ENCODE measurements at places on chromosomes 3 and 15.

GRCh38 chr3:196712514-196713413 lies 587 bp downstream of the PIGX start:
- peak; percentile 47 for DNase-seq

DNA sequence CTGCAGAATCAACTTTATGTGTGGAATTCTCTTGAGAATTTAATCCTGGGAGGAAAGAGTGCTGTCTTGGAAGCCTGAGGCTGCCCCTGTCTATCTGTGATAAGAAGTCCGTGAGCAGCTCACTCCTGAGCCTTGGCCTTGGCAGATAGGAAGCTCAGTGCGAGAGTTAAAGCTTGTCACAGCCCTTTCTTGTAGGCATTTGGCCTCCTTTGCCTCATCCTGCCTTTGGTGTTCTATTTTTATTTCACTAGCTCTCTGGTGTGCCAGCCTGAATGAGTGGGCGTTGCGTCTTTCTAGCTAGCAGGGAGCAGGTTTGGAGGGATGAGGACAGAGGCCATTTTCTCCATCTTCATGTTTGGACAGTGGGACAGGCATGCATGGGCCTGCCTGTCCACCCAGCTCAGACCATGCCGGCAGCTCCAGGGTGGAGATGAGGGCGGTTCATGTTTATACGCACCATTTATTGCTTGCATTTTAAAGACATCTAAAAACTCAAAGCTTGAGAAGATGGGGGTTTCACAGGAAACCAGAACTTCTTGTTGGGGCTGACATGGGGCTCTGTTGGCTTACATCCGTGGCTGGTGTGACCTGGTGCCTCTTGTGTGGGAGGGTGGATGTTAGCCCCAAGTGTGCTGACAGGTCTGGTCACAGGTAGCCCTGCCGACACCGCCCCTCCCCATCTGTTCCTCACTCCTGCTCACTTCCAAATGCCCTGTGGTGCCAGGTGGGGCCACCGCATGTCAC lies 29.8 kb downstream of the IRAK2 start:
- no peak for DNase-seq

DNA sequence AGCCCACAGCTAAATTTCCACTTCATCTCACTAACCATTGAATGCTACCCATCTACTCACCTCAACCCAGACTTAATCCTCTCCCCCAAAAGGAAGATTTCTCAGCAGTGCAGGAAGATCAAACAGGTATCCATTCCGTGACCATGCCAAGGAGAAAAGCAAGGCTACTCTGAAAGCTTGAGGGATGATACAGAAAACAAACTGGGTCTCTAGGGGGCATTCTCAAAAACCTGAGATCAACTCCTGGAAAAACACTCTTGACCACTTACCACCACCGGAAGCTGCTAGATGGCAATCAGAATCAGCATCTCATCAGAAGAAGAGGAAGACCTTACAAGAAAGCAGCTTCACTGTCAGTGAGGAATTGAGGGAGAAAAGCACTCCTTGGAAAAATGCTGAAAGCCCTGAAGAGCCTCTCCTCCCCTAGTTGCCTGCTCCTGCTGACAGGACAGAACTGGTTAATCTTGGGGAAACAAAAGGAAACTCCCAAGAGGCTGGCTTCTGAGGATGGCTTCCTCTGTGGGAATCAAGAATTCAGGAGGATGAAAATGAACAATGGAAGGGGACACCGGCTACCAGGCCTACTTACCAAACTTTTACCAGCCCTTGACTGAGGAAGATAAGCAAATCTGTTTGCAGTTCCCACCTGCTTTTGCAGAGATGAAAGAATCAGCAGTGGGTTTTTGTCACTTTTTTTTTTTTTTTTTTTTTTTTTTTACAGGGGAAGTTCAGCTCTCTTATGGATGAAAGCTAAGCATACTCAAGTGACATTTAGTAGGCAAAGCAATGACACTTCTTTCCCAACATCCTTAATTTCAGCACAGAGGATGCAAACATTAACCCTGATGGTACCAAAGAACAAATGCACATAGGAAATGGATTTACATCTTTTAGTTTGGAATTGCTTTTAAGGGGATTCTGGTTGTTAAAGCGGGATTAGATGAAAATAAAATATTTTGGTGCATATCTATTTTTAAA lies at the start of gene ATP8B4:
TSS of gene ATP8B4 (minus strand) at position 171 of the 978 bp plus-strand sequence. CDS start 12,267 bp downstream, outside the sequence.
- no peak for DNase-seq

GRCh38 chr3:169771497-169772304 lies 1.5 kb upstream of the MYNN start:
- DNase-seq, result peak; percentile 76

DNA sequence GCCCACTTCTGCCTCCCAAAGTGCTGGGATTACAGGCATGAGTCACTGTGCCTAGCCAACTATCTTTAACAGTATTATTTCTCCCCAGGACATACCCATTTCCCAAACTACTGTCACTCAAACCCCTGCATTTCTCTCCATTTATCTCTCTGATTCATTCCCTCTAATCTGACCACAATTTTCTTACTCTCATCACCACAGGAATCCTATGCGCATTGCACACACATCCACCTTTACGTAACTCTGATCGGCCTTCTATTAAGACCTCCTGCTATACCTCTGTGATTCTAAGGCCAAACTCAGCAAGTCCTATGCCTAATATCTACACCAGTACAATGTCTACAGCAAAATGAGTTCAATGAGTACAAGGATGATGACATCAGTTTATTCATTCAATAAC lies 235.0 kb downstream of the ULK4 start:
- DNase-seq, result no peak

DNA sequence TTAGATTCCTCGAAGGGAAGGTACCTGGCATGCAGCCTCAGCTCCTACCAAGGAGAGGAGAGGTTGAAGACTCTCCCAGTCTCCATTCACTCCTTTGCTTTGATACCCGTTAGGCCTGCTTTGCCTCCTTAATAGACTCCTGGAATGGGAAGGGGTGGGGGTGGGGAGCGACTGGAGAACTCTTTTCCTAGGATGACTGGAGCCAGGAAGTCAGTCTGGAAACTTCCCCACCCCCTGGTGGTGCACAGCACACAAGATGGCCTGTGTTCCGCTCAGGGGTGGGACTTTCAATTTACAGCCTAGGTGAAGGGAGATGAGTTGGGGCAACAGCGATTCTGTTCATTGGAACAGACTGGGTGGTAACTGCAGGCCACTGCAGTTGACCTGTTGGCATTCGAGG lies 21.4 kb upstream of the CELF6 start:
- DNase-seq, result no peak

- no peak for DNase-seq
Observed at GRCh38 chr3:120047686-120048085, 46.6 kb downstream of the GSK3B start.

DNA sequence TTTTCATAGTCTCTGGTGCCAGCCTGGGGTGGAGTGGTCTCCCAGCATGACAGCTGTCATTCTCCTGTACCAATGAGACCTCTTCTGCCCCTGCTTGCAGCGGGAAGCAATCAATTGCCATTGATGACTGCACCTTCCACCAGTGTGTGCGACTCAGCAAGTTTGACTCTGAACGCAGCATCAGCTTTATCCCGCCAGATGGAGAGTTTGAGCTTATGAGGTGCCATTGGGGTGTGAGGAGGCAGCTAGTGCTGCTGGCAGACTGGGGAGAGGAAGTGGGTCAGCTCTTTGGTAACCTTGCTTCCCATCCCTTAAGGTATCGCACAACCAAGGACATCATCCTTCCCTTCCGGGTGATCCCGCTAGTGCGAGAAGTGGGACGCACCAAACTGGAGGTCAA lies 4.4 kb upstream of the ABCF3 start:
- DNase-seq, result no peak

DNA sequence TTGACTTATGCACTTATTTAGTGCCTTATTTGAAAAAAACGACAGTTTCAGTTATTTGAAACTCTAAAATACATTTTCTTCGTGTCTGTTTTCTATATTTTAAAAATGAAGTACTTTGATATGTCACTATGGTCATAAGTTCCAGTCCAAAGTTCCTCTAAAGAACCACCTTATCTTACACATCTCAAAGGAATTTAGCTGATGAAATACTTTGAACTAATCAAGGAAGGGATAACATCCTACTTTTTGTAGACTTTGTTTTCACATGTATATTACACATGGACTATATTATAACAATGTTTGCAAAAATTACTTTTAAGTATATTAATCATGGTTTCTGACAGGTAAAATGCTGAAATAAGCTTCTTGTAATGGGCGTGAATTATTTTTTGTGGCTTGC lies 265.8 kb upstream of the ZNF717 start:
- no peak for DNase-seq

DNA sequence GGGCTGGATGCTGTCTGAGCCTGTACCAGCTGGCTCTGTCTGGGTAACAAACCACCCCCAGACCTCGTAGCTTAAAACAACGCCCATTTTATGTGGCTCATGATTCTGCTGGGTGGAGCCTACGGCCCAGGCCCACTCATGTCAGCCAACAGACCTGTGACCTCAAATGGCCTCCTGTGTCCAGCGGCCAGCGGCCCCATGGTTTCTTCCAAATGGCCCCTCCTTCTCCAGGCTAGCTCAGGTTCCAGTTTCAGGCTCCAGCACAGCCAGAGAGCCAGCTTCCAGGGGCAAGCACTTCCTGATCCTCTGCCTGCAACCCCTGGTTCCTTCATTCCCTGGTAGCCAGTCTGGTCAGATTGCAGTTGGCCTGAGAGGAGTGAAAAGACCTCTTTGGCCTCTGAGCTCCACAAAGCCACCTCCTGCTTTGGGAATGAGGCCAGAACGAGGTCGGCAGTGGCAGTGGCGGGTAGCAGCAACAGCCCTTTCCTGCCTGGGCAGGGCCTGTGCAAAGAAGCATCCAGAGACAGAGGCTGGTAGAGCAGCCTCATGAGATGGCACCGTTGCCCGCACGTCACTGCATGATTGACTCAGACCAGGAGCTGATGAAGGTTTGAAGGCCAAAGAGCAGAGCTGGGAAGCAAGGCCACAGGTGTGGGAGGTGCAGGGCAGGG lies 21.0 kb upstream of the PLXNA1 start:
- no peak for DNase-seq

DNA sequence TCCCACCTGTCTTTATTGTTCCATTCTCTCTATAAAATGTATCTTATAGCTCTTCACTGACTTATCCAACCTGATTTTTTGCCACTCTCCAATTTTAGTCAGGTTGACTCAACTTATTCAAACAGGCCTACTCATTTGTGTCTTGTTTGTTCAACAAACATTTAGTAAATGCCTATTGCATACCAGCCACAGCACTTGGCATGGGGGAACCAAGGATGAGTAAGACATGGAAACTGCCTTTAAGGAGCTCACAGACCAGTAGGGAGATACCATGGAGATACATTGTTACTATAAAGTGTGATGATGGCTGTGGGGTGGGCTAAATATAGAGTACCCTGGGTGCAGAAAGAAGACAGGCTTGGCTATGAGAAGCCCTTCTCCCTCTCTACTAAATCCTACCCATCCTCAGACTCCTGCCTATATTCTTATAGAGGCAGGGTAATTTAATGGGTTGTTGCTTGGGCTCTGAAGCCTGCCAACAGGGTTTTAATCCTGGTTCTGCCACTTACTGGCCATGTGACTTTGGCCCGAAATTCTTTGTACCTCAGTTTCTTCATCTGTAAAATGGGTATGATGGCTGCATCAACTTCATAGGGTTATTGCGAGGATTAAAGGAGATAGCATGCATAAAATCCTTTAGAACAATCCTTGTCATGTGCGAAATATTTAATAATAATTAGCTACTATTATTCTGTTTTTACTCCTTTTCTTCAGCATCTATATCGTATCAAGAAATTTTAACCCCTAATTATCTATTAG lies 348.5 kb upstream of the UMPS start:
- DNase-seq, result no peak

- no peak for DNase-seq
Observed at GRCh38 chr3:155241579-155241978, 51.9 kb downstream of the STRIT1 start.

DNA sequence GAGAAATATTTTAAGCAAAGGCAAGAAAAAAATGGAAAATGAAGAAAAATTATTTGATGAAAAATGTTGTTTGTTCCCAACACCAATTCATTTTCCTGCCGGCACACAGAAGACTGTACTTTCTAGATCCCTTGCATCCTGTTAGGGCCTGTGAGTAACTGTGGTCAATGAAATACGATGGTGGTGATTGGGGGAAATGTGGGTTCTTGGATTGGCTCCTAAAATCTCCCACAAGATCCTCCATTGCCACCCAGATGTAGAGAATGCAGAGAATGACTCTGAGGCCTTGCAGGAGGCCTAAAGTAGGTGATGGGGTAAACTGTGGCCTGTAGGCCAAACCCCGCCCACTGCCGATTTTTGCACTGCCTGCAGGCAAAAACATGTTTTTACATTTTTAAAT lies 46.3 kb upstream of the C3orf70 start:
- no peak for DNase-seq

DNA sequence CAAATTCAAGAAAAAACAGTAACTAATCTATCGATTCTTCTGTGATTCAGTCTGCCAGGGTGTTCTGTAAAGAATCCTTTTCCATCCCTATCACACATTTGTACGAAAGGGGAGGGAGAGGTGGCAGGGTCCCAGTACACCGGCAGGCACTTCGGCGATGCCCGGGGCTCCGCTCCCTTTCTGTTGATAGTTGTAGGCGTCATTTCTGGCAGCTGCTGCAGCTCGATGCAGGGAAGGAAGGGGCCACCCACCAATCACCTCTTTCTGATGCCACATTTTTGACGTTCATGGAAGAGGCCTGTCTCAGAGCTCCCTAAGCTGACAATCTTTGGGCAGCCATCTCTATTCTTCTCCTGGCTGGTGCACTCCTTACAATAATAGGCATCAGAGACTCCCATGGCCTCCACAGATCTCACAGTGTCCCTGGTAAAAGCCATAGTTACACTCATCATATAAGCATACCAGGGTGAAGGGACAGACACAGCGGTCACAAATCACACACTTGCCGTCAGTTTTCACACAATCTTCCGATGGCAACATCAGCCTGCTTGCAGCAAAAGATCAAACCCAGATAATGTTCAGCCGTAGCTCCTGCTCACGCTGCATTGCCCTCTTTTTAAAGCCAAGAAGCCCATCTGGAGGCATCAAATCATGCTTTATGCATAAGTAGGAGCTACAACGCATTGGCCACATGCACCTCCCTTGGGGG lies 60.8 kb upstream of the ZBTB38 start:
- peak; percentile 13 for DNase-seq

- no peak for DNase-seq
Observed at GRCh38 chr15:28086175-28086703, 12.9 kb downstream of the OCA2 start.

DNA sequence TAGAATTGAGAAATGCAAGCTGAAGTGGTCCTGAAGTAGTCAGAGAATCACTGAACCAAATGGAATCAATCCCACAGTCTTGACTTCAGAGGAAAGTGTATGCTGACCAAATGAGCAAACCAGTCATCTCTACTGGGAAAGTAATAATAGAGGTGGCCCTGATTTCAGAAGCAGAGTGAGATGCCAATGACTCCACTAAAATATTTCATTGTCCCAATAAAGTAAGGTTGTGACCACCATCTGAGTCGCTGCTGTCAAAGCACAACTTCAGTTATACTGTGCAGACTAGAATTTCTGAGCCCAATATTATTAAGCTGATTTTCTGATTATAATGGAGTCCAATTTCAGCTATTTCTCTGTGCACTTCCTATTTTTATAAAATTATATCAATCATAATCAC lies 334.4 kb upstream of the THBS1 start:
- DNase-seq, result no peak

Data from activated CD4-positive, alpha-beta T cell treated with anti-CD3 and anti-CD28 coated beads, Interleukin-2, amount 50 U/mL, for 24 hours (primary cell).